ENCODE measurements at places on chromosomes 11 and 22.

GRCh38 chr11:45024846-45025588 lies 74.3 kb upstream of the TP53I11 start:
- DNase-seq = no peak

- DNase-seq = peak; percentile 54
These were observed 7.0 kb upstream of the MPPED1 start for GRCh38 chr22:43404673-43405385.

DNA sequence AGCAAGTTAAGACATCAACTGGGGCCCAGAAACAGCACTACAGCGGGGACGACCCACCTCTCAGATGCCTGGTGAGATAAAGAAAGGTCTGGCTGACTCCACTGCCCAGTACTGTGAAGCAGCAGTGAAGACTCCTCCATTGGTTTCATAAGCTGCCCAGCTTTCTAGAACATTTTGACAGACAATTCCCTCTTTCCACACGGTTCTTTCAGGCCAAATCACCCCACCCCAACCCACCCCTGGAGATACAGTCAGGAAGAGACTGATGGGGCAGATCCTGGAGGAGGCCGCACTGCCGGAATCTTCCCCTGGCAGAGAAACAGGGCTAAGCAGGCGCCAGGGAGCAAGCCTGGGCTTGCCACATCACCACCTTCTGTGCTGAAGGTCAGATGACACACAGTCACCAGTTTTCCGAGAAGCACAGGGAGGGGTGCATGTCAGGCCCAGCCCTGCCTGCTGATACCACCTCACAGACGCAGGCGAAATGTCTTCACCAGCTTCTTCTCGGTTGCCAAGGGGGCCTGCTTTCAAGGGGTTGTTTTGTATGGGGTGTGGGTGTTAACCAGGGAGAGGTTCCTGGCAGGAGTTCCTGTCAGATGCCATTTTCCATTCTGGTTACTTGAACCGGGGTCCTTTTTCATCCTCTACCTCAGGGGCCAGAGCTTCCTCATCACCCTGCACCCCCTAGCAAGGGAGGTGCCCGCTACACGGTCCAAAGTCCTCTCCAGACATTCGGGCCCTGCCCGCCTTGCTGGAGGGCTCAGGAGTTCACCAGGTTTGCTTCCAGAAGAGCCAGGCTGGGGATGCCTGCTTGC lies 1.4 kb upstream of the NEAT1 start:
- peak; percentile 98 for DNase-seq

DNA sequence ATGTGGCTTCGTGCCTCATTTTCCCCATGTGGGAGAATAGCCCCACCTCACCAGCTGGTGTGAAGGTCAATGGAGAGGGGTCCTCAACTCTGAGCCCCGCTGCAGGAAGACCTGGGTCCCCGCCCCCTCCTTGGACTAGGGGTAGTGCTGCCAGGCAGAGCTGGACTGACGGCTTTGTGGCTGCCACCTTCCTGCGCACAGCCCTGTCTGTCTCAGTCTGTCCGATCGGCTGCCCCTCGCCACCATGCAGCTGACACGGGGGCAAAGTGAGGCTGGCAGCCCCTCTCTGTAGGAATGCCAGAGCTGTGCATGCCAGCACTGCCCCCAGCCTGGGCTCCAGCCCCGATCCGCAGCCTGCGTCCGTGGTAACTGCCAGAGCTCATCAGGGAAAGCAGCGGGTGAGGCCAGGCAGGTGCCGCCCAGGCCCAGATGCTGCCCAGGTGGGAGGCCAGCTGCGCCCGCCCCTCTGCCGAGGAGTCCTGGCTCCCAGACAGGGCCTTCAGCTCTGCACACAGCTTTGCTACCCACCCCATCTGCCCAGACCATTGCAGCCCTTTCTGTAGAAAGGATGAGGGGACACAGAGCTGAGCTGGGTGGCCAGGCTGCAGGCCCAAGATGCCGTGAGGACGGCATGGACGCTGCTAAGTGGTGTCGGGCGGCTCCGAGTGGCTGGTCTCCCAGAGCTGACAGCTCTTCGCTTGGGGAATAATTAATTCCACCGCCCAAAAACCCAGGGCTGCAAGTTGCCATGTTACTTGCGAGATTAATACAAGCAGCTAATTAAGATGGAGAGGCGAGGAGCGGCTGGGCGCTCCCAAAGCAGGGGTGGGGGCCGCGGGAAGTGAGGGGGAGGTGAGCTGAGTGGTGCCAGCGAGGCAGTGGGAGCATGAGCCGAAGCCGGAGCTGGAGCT lies 19.5 kb upstream of the FLRT1 start:
- no peak for DNase-seq

DNA sequence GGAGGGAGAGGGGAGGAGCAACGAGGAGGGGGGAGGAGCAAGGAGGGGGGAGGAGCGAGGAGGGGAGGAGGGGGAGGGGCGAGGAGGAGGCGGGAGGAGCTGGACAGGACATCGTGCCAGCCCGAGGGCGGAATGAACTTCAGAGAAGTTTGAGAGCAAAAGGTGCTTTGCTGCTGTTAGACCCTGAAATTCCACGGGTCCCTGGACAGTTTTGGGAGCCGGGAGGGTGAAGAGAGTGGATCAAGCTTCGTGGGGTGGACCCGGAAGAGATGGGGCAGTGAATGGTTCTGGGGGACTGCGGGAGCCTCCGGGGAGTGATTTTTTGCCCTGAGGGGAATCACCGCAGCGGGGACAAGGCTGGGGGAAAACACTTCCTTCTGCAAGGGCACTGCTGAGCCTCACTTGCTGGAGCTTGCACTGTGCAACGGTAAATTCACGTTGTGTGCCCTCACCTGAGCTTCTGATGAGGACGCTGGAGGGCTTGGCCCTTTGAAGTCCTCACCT lies 10.7 kb upstream of the NLRP6 start:
- peak; percentile 39 for DNase-seq

GRCh38 chr11:79388201-79388600 lies 52.6 kb downstream of the TENM4 start:
- DNase-seq = no peak

DNA sequence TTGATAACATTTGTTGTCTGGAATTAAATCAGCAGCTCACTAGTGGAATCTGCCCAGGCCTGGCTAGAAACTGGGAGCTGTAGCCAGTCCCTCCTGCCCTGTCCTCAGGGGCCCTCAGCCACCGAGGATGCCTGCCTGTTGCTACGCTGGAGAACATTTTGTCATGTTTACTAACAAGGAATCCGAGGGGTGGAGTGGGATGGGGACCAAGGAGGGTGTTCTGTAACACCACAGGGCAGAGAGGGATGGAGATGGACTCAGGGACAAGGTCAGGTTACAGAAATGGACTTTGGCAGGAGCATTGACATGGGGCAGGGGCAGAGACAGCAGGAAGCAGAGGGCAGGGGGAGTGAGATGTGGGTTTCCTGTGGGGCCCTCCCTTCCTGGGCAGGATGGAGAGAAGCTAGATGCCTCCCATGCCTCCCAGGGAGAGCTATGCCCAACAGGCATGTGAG lies 45.8 kb upstream of the AMPD3 start:
- DNase-seq = no peak

- no peak for DNase-seq
These were observed 19.7 kb upstream of the DNAJB13 start for GRCh38 chr11:73931039-73931645.

- no peak for DNase-seq
These were observed 38.2 kb downstream of the CD6 start for GRCh38 chr11:61009392-61010275.

DNA sequence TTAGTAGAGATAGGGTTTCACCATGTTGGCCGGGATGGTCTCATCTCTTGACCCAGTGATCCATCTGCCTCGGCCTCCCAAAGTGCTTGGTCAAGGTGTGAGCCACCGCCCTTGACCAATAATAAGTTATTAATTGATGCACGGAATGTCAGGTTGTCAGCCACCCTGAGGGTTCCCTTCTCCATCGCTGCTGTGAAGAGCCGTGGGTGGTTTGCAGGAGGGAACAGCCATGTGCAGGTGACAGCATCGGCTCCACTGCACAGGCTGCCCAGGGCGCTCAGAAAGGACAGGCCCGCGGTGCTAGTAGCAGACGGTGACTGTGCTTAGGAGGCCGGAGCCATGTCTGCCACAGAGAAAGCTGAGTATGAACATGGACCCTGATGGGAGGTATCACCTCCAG lies 814.0 kb downstream of the BRD1 start:
- no peak for DNase-seq

GRCh38 chr11:84316866-84317555 lies 1030.8 kb upstream of the CCDC90B start:
- DNase-seq = no peak

DNA sequence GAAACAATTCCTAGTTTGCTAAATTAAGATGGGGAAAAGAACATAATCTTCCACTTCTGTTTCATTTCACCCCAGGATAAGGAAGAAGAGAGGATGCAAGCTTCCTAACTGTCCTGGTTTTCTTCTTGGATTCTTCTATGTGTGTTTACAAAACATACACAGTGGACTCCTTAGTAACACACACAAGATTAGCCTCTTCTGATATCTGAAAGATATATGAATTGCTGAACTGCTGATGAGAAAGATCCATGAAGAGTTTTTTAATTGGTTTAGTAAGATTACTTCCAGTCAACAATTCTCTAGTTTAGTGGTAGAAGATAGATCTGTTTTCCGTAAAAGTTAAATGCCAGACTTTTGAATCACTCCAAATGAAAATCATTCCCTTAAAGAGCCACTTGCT lies 86.8 kb downstream of the WT1 start:
- no peak for DNase-seq

GRCh38 chr11:45336136-45336535 lies 50.0 kb upstream of the SYT13 start:
- DNase-seq = no peak

DNA sequence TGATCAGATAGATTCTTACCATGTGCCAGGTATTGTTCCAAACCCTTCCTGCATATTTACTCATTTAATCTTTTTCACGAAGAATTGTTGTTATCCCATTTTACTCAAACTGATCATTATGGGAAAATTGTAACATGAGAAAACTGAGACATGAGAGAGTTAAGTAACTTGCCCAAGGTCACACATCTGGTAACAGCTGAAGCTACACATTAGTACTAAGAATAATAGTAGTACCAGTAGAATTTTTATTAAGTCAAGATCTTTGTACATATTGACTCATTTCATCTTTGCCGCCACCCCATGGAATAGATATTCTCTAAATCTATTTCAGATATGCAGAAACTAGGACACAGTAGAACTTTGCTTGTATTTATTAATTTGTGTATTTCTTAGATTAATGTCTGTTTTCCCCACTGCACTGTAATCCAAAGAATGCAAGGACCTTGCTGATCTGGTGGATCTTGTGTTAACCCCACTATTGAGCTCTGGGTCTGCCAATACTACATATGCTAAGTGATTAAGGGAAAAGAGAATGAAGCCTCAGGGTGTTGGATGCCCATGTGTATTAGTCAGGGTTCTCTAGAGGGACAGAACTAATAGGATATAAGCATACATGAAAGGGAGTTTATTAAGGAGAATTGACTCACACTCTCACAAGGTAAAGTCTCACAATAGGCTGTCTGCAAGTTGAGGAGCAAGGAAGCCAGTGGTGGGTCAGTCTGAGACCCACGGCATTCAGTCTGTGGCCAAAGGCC lies 72.8 kb downstream of the PARVA start:
- no peak for DNase-seq

DNA sequence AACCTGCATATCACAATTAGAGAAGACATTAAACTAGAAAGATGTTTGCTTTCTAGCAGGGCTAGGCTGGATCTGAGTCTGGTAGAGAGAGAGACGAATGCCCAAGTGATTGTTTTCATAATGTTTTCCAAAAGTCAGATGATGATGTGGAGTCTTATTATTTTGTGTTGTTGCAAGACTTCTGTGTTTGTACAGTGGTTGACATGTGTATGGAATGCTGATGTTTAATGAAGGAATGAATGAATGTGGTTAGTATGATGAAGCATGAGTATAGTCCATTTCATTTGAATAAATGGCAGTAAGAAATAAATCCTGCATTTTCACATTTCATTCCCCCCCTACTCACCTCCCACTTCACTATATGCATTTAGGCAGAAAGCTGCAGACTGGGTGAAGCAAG lies 69.6 kb downstream of the PPP2R1B start:
- no peak for DNase-seq

DNA sequence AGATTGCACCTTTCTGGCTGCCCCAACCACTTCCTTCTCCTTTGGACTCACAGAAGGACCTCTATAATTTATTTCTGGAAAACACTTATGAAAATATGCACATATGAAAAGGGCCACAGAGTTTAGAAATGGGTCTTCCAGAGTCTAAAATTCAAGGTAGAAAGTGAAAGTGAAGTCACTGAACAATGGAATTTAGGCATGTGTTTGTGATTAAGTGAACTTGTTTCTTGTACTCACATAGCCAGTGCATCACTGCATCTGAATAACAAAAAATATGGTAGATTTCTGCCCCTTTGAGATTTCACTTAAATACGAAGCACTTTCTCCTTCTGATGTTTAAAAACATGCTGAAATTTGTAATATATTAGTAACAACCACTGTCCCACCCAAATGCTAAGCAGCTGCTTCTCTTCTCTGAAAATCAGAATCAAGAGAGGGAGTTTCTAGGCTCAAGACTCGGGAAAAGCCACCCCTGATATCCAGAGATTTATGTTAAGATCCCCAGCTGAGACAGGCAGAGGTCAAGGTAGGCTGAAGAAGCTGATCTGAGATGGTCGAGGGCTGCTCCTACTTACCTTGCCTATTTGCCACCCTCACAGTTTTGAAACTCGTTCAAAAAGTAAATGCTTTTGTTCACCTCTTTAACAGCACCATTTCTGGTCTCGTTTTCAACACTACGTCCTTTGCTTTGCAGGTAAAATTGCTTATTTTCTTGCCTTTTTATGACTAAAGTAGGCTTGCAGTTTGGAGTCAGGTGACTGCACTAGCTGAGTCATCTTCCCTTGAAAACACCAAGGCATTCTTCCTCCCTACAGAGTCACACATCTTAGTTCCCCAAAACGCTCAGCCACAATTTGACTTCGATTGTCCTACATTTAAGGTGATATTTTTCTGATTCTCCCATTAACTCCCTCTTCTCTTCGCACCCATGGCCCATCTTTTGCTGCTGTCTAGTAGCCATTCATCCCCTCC lies at the start of gene XKR3:
XKR3 (minus strand) TSS at position 696 of the 972 bp plus-strand sequence. CDS start 17,338 bp downstream, outside the sequence.
- no peak for DNase-seq

- DNase-seq = no peak
These were observed 6.0 kb downstream of the RNF169 start for GRCh38 chr11:74754507-74755252.

- no peak for DNase-seq
These were observed 9.0 kb upstream of the APOBEC3A start for GRCh38 chr22:38948181-38948940.

GRCh38 chr11:100928426-100928825 lies 201.2 kb downstream of the PGR start:
- no peak for DNase-seq

DNA sequence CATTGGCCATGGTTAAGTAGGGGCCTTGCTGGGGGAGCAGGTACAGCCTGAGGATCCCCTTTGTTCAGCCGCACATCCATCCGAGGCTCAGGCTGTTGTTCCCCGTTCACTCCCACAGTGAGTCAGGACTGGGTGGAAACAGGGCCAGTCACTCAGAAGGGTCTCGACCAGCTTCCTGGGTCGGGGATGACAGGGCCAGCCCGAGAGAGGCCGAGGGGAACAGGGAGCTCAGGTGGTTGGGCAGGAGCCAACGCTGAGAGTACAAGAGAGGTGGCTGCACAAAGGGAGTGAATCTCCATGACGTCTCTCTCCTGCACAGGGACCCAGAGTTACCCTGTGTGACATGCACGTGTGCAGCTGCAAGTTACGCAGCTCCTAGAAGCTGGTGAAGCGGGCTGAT lies 97.2 kb upstream of the SHANK2 start:
- no peak for DNase-seq

- DNase-seq = no peak
These were observed 6.1 kb upstream of the ARAP1 start for GRCh38 chr11:72758304-72758689.

Measured in heart left ventricle (tissue), 16 donors.